ENCODE measurements at places on chromosomes 13 and 19.
A peak's percentile ranks its signal among the peaks of the same experiment; 100 is the strongest.

DNA sequence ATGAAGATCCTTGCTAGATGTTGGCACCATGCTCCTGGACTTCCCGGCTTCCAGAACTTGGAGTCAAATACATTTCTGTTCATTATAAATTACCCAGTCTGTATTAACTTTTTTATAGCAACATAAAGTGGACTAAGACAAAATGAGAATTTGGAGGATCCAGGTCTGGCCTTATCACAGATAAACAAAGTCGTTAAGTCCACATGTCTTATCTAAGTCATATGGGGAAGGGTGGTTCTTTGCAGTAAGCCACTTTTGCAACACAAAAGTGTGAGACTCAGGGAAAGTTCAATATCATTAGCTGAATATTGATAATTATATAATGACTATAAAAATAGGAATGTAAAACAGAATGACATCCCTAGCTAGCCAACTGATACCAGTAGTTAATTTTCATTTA is 91.6 kb upstream of the SIAH3 start:
- DNase-seq: no peak

- DNase-seq: no peak
Observed at GRCh38 chr13:97660594-97661260, 226.8 kb downstream of the RAP2A start.

DNA sequence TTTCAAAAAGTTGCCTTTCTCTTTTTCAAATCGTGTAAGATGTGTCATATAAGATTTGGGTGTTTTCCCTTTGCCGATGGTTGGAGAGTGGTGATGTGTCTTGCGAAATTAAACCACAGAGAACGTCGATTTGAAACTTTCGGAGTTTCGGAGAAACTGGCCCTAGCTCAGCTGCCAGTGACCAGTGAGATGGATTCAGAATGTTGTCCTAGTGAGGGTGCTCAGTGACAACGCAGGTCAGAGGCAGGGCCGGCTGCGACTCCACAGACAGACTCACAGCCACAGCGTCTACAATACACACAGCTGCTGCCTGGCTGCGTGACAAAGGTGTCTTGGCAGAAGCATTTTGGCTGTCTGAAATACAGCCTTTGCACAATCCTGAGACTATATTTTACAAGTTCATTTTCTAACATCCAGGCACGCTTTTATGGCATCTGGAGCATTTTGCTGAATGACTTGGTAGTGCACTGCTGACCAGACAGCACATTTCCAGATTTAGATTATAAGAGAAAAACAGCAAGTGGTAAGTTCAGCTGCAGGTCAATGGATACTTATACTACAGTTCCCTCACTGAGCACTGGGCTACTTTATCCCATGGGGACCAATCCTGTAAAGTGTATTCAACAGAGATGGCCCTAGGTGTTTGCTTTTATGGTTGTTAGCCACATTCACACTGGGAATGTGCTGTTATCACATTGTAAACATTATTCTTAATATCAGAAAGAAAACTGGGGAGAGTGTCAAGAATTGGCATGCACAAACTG is 207.5 kb downstream of the KCNRG start:
- DNase-seq: no peak

GRCh38 chr13:25616674-25617073 is 244.9 kb downstream of the ATP8A2 start:
- DNase-seq: no peak

GRCh38 chr13:103945836-103946235 is 879.6 kb upstream of the SLC10A2 start:
- no peak for DNase-seq

- no peak for DNase-seq
Observed at GRCh38 chr19:30136611-30137195, 194.7 kb downstream of the URI1 start.

DNA sequence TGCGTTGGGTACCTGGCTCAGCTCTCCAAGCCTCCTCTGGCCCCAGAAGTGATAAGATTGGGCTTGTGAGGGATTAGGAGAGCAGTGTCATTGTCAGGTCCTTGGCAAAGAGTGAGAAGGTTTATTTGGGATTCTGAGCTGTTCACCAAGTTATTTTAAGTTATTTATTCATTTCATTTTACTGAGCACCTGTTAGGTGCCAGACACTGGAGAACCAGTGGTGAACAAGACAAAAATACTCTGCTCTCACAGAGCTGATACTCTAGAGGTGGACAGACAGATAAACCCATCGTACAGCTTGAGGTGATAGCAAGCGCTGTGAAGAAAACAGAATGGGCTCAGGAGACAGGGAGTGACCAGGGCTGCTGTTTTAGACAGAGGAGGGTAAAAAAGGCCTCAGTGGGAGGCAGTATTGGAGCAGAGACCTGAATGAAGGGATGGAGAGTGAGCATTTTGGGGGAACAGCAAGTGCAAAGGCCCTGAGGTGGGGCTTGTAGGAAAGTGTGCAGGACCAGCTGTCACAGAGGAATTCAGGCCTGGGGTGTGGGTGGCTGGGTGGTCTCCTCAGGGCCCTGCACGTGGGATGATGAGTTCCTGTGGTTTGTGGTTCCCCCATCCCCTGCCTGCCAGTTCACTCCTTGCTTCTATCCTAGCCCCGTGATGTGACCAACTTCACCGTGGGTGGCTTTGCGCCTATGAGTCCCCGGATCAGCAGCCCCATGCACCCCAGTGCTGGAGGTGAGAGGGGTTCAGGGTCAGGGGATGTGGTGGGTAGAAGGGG is 8.7 kb upstream of the TIMM50 start:
- no peak for DNase-seq

DNA sequence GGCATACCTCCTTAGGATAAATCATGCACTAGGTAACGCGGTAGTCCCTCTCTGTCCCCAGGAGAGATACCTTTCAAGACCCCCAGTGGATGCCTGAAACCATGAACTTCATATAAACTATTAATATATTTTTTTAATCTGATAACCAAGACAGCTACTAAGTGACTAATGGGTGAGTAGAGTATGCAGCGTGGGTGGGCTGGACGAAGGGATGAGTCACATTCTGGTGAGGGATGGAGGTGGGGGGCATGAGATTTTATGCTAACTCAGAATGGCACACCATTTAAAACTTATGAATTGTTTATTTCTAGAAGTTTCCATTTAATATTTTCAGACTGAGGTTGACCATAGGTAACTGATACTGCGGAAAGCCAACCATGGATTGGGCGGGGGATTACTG is 46.2 kb downstream of the CDK8 start:
- no peak for DNase-seq

- DNase-seq: no peak
Observed at GRCh38 chr13:53105477-53105876, 76.9 kb downstream of the OLFM4 start.

GRCh38 chr19:2261438-2262172 is 5.4 kb upstream of the JSRP1 start:
- peak; percentile 50 for DNase-seq

DNA sequence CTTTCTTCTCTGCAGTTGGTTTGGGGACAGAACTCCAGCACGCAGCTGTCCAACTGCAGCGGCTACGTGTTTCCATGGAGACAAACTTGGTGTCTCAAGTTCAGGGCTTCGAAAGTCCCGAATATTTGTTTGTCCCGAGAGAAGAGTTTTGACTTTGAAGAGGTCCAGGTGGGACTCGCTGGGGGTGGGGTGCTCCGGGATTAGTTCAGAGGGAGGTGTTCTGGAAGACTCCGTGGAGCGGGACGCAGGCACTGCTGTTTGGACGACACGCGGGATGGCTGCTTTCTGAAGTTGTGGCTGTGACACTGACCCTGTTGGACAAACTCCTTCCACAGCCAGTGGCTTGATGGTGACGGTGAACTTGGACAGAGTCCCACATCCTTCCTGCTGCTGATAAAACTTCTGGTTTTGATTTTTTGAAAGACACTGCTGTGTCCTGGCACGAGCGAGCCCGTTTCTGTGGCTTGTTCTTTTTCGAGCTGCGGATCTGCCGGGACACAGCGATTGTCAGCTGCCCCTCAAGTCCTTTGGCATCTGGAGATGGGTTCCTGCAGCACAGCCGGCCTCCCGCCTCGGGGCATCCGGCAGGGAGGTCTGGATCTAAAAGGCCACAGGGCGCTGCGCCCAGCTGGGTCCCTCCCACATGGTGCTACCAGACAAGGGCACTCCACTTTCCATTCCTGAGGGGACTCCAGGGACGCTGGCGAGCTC is 15.9 kb upstream of the RANBP3 start:
- no peak for DNase-seq

- DNase-seq: no peak
Observed at GRCh38 chr13:23386533-23386932, 47.0 kb downstream of the SACS start.

GRCh38 chr19:11964858-11965645 is at the start of gene ZNF763:
TSS of gene ZNF763 (plus strand) at chr19:11965040. CDS start at chr19:11965209, 169 bp downstream.
- DNase-seq: peak; percentile 91

- DNase-seq: no peak
Observed at GRCh38 chr19:10898633-10899032, 27.3 kb downstream of the CARM1 start.

DNA sequence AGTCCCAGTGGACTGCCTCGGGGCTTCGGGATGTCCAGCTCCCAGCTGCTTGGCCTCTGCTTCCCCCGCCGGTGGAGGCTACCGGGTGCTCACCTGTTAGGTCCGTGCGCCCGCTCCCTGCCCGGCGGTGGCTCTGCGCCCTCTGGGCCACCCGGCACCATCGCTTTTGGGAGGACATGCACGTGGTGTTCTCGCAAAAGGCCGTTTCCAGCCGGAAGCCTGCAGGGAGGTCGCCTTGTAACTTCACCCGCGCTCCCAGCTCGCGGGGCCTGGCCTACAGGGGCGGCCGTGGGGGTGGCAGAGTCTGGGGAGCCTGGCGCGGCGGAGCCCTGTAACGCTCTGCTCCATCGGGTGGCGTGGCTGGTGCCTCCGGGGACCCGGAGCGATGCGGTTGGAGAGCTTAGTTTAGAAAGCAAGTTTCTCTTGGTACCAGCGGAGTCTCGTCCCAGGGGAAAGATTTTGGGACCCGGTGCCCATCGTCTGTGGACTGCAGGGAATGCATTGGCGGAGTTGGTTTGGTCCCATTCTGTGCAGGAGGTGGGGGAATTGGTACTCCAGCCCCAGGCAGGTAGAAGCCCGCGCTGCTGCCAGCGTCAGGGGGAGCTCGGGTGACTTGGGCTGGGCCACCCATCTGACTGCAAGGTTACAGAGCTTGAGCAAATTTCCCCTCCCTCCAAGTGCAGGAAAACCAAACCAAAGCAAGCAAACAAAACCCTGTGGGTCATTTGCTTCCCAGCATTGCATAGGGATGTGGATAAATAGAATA is 673 bp downstream of the SPATA13 start:
- peak; percentile 41 for DNase-seq

DNA sequence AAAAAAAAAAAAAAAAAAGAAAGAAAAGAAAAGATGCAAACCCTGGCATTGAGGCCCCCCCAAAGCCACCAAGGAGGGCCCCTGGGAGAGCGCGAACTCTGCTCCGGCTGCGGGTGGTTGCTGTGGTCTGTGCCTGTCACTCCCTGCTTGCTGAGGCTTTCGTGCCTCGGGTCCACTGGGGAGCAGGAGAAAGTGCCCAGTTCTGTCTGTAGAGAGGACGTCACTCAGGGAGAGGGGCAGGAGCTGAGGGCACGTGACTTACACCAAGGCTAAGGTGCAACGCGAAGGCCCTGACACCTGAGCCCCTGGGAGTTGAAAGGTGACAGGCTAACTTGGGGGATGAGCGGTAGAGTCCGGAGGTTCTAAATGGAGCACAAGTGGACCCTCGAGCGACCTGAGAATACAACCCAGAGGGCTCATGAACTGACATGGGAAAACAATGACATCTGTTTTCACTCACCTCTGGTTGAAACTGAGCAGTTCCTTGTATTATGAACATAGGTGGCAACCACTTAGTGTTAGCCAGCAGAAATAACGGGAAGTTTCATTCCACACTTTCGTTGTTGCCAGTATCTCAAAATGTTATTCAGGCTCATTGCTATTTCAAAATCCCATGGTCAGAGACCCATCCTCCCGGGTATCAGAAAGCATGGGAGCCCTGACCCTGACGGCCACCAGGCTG is 69.2 kb upstream of the TM9SF2 start:
- DNase-seq: peak; percentile 53

DNA sequence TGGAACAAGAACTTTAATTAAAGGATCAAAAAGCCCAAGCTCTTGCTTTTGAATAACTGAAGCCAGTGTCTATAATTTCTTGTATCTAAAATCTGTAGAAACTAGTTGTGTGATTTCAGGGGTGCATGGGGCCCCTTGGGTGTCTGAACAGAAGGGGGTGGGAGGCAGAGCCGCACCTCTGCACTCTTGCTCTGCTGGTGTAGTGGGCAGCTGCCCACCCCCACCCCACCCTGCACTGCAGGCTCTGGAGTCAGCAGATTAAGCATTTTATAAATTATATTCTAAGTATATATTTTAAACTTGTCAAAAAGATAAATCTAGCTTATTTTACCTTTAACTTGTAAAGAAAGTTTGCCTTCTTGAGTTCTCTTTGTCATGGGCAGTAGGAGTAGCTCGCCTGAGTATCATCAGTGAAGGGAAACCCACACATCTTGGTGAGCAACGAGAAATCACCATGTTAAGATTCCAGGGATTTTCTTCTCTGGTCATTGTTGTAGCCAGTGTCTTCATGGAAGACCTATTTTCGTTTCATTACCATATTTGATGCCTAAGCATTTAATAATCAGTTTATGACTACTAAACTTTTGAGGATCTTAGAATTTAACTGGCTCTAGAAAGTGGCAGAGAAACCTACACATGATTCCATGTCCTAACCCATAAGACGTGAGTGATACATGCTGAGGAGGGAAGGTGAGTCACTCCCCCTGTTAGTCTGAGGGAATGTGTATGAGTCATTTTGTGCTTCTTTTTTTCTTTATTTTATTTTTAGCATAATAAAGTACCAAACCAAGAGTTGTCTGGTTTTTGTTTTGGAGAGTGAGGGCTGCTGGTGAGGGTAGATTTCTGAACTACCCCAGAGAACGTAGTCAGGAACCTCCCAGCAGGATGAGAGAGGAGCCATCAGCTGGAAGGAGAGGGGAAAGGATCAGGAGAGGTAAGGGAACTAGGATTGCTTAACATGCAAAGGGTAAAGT is 7.7 kb downstream of the UBE2L5 start:
- DNase-seq: peak; percentile 31

GRCh38 chr13:60146471-60146870 is 17.3 kb downstream of the DIAPH3 start:
- no peak for DNase-seq

DNA sequence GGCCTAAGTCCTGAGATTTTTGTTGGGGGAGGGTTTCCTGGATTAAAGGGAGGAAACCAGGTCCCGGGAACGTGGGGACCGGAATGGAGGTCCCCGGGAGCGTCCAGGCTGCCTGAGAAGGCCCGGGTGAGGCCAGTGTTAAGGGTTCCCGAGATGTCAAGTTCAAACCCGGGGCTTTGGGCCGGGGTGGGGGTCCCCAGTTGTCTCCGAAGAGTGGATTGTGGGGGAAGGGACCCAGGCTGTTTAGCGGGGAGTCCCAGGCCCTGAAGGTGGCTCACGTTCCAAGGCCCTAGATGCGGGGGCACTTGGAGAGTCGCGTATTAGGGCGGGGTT is 262 bp downstream of the COX7A1 start:
- DNase-seq: peak; percentile 39

DNA sequence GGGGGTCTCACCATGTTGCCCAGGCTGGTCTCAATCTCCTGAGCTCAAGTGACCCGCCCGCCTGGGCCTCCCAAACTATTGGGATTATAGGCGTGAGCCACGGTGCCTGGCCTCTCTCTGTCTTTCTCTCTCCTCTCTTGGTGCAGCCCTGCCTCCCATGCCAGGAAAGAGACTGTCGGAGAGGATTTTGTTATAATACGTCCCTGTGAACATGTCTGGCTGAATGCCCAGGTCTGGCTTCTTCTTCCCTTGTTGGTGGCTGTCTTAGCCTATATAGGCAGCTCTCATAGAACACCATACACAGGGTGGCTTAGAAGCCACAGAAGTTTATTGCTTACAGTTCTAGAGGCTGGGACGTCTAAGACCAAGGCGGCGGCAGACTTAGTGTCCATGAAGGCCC is 46.4 kb downstream of the PEX11G start:
- no peak for DNase-seq

- no peak for DNase-seq
Observed at GRCh38 chr19:6987850-6988249, 33.4 kb downstream of the MBD3L2B start.
